ENCODE measurements at places on chromosomes 12 and 14.

GRCh38 chr14:82854901-82855300 lies 1321.2 kb upstream of the SEL1L start:
- no peak for DNase-seq

GRCh38 chr12:87254381-87255030 lies 774.7 kb downstream of the C12orf50 start:
- no peak for DNase-seq

GRCh38 chr12:818733-819132 lies 66.4 kb downstream of the WNK1 start:
- no peak for DNase-seq

DNA sequence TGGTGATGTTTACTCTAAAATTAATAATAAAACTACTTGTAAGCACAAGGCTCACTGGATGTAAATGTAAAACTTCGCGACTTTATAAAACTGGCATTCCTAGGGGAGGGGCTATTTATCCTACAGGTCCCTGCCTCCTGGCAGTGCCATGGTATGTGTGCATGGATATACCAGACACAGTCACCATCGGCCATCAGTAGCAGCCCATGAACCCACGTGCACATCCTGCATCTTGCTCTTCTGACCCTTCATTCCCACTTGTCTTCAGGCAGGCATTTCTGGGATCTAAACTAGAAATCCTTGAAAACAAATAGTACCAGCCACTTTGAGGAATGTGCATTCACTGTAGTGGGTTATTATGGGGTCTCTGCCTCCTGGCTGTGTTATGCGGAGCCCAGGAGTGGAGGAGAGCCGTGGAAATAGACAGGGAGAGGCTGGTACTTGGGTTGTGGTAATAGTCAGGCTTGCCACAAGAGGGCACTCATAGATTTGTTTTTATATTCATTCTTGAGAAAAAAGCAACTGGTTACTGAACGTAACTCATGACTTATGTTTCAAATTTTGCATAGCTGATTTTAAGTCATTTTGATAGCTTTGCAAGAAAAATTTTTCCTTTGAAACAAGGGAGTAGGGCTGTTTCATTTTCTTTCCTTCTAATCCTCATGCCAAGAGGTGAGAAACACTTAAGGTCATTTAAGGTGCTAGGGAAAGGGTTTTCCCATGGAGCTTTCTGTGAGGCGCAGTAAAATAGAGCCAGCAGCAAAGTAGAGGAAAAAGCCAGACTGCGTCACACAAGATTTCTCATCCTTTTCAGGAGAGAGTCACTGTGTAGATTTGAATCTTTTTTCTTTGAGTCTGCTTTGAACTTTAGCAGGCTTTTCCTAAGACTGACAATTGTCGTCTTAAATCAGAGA lies 17.4 kb upstream of the GALNT16 start:
- peak; percentile 78 for DNase-seq

DNA sequence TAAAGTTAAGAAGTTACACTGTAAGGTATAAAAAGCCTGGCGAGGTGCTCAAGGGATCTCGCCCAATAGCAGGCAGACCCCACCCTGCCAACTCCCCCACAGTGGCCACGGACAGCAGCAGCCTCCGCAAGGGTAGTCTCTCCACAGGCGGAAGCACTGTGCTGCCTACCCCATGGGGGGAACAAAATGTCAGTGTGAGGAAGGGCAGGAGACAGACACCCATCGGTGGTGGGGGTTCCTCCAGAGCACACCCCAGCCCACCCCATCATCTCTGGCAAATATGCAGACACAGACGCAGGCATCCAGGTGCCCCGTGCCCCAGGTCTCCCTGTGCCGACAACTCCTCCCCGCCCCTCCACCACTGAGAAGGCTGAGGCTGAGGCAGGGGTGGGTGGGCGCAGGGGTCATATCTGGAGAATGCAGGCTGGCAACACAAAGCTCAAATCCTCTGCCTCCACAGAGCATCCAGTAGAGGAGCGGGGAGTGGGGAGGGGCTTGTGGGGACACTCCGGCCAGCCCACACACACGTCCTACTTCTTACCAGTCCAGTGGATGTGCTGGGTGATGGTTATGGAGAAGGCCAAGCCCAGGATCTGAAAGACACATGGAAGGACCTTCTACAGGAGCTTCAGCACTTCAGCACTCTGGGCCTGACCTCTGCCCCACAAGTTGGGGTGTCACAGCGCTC lies 68.3 kb upstream of the DDX11 start:
- DNase-seq = no peak

DNA sequence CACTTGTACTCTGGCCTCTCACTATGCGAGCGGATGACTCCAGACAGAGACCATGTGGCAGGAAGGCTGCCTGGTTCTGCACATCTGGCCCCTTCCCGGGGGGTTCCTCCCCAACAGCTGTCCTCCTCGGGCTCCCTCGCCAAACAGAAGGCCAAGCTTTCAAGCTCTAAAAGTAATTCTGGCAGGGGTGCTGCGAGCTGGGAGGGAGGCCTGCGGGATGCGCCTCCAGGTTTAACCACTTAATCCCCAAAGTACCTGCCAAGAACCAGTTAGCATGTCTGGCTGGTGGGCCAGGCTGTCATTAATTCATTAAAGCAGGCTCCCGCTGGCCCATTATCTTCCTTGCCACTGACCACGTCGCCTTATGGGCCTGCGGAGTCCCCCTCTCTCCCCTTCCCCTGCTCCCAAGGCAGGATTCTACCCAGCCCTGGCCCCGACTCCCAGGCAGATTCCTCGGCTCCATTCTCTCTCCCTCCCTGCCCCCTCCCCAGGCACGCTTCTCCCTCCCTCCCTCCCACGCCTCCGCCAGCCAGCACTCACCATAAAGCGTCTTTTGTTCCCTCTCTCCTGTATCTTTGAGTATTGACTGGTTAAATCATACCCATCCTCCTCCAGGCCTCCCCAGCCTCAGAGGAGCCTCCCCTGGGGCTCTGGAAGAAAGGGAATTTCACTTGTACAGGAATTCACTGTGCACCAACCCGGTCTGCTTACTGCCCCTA lies 4.9 kb downstream of the HRK start:
- DNase-seq = no peak

DNA sequence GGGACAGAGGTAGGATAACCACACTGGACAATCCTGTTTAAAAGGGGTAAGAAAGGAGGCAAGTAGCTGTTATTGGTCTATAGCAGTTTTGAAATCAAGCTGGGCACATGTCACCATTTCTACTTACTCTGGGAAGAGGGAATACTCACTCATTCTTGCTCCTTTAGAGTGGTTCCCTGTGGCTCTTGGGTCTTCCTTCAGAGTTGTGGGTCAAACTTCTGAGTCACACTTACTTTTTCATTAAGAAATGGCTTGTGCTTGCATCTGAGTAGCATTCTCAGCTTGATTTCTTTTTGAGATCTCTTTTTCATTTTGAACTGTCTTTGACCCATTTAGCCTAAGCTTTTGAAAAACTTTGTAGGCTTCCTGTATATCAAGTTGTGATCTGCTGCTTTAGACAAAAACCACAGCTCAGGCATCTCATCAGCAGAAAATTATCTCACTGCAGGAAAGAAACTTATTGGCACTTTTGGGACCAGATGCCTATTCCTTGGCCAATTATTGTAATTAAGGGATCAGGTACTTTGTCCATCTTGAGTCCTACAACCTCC lies 122.2 kb downstream of the AEBP2 start:
- no peak for DNase-seq

DNA sequence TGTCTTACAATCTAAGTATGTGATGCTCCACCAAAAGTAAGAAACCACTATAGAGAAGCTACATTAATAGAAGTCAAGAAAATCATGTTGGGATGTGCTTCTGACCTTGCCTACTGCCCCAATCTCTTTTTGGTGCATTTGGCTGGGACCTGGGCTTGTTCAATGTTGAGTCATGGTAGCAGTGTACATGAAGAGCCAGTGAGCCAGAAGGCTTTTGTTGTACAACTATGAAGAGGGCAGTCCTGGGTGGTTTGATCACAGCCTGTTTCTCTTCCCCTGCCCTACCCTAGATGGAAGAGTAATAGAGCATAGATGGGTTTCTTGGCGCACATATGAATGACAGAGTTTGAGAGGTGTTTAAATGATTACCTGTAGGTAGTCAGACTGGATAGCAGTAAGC lies 56.4 kb downstream of the UBR7 start:
- DNase-seq = no peak

DNA sequence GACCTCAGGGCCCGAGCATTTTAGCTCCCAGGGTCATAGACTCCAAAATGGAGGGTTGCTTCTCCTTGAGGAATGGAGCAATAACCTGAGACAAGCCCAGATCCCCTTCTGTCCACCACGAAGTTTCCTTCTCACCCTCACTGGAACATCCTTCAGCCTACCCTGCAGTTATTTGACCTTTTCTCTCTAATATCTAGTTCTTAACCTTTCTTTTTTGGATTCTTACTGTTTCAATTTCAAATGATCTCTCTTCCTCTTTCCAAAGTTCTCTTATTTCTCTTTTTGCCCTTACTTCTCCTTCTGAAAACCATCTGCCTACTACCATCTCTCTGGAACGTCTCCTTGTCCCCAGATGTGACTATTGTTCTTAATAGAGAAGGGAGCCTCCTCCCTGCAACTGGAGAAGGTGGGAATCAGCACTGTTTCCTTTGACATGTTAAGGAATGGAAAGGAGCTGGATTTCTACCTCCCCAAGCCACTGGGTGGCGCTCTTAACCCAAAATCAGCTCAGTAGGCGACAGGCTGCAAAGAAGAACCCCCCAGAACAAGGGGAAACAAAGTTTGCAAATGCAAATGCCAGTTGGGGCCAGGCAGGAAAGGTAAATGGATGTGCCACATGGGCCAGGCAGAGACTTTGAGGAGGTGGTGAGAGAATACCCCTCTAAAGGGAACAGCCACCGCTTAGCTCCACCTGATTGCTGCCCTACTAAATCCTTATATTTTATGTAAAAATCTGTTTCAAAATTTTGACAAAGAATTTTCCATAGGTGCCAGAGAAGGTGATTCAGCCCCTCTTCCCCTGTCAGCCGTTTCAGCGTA lies 22.4 kb upstream of the PDE1B start:
- DNase-seq = peak; percentile 57

- peak; percentile 4 for DNase-seq
Measured at GRCh38 chr12:83010169-83010804, 323.6 kb downstream of the TMTC2 start.

DNA sequence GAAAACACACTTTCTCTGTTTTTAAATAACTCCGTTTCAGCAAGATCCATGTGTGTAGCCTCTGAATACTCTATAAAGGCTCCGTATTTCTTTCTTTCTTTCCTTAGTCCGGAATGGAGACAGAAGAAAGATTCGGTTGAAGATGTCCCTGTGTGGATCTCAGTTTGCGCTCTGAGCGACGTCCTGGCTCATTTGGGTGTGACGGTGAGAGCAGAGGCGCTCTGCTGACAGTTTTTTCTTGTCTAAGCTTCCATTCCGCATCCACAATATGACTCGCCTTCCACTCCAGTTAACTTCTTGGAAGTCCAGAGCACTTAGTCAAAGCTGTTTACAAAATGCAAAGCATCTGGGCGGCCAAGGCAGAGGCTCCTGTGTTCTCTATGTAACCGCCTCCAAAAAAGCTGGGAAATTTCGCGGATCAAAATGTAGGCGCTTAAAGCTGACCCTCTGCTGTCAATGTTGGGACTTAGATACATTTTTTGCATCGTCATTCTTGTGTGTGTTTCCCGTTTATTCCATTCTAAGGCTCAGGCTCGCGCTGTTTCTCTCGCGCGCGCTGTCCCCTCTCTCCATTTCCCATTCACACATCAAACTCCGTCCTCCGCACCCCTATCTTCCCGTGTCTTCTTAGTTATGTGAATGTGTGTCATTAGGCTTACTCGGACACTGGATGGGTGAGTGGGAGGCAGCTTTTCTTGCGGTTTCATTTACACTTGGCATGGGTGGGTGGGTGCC lies 880 bp upstream of the FLRT2 start:
- DNase-seq = no peak

DNA sequence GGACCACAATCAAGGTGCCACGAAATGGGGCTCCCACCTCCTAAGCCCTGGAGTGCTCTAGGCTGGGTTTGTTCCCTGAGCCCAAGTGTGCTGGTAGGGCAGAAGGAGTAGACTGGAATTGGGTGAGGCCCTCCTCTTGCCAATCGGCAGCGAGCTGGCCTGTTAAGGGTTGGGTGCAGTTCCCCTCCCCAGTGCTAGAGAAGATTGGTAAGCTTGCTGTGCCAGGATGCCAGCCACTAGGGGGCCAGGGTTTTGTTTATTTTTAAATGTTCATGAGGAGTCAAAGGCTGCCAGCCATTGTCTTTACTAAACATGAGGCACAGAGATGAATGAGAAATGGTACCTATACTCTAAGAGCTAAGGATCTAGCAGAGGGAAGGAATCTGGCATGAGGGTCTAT lies 79.7 kb downstream of the SPTB start:
- DNase-seq = peak; percentile 67

DNA sequence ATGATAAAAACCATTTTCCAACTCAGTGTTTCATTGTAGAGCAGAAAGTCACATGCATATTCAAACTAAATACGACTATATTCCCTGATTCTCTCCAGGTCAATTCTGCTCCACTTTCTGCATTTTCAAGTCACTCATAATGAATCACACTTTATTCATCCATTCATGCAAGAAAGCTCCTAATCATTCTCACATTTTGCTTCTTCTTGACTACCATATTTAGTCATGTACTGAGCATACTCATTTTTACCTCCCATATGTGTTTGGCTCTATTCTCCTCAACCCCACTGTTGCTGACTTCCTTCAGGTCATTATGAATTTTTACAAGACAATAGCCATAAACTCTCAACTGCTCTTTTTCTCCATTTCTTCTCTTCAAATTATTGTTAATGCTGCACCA lies 43.4 kb upstream of the PIK3C2G start:
- DNase-seq = no peak

- DNase-seq = peak; percentile 46
Measured at GRCh38 chr14:92692822-92693226, 55.6 kb downstream of the LGMN start.

DNA sequence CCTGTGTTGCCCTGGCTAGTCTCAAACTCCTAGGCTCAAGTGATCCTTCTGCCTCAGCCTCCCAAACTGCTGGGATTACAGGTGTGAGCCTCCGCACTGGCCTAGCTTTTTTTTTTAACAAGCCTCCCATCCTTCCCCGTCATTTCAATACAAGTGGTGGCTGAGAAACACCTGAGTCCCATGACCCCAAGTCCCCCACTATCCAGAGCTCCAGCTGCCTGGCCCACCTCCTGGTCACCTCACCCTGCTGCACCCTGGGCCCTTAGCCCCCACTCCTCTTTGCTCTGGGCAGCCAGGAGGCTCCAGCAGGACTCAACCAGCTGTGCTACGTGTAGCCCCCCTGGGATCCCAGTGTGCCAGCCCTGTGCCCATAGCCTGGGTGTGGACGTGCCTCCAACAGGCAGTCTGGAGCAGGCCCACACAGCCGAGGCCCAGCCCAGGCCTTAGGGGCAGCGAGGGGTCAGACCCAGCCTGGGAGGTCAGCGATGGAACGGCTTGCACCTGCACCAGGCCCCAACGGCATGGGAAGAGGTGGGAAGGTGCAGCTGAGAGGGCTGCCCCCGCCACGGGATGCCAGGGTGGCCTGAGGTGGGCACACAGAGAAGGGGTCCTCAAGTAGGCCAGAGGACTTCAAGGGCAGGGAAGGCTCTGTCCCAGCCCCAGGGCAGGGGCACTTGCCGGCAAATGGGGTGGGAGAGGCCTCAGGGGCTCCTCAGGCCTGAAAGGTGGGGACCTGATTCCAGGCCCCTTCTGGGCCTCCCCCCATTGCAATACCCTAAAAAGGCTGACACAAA lies 6.5 kb downstream of the AHNAK2 start:
- no peak for DNase-seq

- DNase-seq = no peak
Measured at GRCh38 chr12:105948331-105948730, 190.4 kb downstream of the NUAK1 start.

- DNase-seq = no peak
Measured at GRCh38 chr14:91545946-91546716, 36.0 kb upstream of the PPP4R3A start.
